ENCODE measurements at places on chromosomes 1 and 21.
A peak's percentile ranks its signal among the peaks of the same experiment; 100 is the strongest.

GRCh38 chr21:42784276-42784675, 95.1 kb downstream of the WDR4 start:
- DNase-seq: no peak

GRCh38 chr21:36769051-36769839, 70.3 kb downstream of the SIM2 start:
- peak; percentile 89 for DNase-seq

- DNase-seq: no peak
Observed at GRCh38 chr1:24752305-24752704, 7.1 kb downstream of the CLIC4 start.

DNA sequence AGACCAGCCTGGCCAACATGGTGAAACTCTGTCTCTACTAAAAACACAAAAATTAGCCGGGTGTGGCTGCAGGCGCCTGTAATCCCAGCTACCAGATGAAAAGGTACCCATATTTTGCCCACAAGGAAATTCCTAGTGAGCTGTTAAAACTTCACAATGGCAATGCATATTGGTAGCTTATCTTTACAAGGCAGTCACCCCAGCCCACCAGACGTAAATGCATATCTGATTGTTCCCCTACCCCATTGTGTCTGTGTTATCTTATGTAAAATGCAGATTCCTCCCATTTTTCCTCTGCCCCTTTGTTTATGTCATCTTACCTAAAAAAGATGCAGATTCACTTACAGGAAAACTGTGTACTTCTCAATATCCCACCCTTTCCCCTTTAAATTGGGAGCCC, 103.1 kb upstream of the SLC2A1 start:
- no peak for DNase-seq

DNA sequence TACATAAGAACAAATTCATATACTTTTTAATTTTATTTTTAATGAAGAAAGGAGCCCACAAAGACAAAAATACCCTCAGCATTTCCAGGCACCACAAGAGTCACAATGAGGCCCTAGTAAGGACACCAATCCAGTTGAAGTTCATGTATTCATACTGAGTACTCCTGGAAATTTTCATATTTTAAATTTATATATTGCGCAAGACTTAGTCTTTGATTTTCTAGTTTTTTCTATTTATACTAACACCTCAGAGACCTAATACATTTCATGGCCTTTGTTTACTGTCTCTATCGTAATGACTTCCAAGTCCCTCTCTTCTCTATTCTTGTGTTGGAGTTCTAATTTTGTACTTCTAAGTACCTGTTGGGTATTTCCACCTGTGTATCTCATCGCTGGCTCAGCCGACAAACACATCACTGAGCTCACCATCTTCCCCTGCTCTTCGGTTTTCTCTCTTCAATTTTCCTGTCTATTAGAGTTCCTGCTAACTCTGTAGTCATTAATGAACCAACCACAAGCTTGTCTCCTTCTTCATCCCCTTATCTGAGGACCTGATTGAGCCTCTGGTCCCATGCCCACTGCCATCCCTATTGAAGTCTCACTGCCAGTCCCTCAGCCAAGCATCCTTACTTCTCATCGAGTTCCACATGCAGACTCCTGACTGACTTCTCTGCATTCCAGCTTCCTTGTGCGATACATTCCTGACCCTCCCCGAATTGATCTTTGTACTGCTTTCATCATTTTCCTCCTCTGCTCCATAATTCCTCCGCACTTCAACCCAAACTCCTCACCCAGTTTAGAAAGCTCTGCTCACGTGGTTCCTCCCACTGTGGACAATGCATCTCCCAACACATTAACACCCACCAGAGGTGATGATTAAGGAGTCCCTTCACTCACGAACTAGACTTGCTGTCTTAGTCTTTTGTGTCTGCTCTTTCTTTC, 17.3 kb upstream of the IRF2BP2 start:
- DNase-seq: no peak

DNA sequence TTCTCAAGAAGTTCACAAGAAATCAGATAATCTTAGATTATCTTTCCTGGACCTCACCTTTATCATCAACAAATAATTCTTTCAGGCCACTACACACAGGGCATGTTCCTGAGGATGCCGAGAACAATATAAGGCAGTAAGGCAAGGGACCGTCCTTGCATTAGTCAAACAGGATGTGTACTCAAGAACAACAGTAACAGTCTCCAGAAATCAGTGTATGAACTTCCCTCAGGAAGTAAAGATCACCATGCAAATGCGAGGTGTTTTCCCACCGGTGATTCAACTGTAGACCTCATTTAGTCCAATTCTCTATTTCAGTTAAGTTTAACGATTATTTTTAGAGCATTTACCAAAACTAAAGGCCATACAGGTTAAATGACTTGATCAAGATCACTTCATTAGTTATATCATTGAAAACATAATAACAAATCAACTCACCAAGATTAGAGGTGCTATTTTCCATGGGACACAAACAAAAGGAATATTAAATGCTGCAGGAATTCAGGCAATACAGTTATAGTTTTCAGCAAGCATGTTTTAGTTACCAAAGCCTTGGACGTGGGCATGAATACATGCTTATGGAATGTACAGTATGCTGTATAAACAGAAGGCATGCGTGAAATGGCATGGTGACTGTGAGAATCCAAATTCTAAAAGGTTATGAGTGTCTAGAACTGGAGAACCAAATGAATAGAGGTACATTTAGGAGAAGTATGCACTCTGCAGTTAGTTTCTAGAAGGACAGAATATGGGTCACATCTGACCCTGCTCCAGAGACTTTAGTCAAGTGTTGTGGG, 145.2 kb downstream of the TNR start:
- DNase-seq: peak; percentile 27

GRCh38 chr1:91730801-91731732, 154.9 kb downstream of the TGFBR3 start:
- peak; percentile 48 for DNase-seq

GRCh38 chr1:48120621-48121020, 101.9 kb upstream of the SLC5A9 start:
- DNase-seq: no peak

GRCh38 chr1:184621260-184621659, 133.4 kb downstream of the EDEM3 start:
- peak; percentile 14 for DNase-seq

DNA sequence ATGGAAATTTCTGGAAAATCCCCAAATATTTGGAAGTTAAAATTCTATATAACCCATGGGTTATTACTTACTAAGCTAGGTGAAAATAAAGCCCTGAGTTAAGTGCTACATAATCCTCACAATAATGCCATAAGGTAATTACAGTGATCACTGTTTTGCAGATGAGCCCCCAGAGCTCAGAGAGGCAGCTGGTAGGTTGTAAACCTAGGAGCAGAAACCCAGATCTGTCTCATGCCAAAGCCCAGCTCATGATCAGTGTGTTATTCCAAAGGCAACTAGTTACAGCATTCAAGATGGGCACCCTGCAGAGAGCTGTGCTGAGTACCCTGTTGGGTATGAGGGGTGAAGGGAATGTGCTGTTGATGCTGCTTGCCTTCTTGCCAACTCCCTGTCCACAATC, 10.8 kb upstream of the MYOG start:
- no peak for DNase-seq

DNA sequence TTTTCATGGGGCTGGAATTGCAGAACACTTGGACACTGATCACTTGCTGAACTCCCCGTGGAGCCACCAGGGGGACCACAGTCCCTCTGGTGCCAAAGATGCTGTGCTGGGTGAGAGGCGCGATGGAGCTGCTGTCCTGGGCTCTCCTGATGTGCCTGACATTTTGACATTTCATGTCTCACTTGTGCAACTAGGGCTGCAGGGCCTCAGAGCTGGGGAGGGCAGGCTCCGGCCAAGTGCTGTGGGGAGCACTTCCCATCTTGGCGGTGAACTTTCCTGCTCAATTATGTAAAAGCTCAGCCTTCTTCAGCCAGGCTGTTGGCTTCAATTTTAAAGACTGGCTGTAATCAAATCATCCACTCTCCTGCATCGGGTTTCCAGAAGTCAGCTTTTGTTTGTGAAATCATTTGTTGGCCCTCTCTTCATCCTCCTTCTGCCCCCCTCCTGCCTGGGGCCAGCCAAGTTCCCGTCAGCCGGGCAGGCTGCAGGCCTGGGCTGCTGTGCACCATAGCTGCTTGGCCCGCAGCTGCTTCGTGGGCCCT, 36.8 kb downstream of the KCNAB2 start:
- peak; percentile 44 for DNase-seq

- DNase-seq: no peak
Observed at GRCh38 chr1:85998105-85998855, 158.3 kb downstream of the COL24A1 start.

DNA sequence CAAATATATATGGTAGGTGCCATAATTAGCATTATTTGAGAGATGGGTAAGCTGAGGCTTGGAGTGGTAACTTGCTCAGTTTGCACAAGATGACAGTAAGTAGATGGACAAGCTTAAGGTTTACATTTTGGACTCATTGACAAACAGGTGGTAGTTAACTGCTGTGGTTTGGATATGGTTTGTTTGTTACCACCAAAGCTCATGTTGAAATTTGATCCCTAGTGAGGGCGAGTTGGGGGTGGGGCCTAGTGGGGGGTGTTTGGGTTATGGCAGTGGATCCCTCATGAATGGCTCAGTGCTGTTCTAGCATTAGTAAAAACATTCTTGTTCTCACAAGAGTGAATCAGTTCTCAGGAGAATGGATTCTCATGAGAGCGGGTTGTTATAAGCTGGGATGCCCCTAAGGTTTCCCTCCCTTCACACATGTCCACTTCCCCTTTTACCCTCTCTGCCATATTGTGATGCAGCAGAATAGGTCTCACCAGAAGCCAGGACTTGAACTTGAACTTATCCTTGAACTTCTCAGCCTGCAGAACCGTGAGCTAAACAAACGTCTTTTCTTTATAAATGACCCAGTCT, 6.6 kb upstream of the PRRX1 start:
- no peak for DNase-seq

DNA sequence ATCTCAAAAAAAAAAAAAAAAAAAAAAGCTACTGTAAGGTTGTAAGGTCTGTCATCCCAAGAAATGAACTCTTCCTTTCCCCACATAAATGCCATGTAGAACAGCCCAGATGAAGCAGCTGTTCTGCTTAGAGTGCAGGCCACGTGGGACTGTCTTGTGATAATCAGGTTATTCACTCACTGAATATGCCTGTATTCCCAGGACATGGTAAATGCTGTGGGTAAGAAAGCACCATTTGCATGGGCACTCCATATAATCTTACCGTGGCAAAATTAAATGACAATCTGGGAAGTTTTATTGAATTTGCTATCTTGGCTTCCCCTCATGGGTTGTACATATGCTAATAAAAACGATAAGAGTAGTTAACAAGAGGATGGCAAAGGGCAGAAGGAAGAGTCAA, 13.8 kb downstream of the RGS5 start:
- no peak for DNase-seq

GRCh38 chr1:9710037-9710436, 58.5 kb downstream of the PIK3CD start:
- no peak for DNase-seq

GRCh38 chr1:161885003-161885402, 118.9 kb downstream of the ATF6 start:
- DNase-seq: peak; percentile 42
